ENCODE measurements at places on chromosomes 1 and 21.

GRCh38 chr1:228902781-228903433 lies 167.6 kb downstream of the RHOU start:
- peak; percentile 79 for DNase-seq

GRCh38 chr1:89332461-89332860 lies 31.4 kb upstream of the GBP6 start:
- peak; percentile 11 for DNase-seq

GRCh38 chr1:221801773-221802516 lies 60.1 kb upstream of the DUSP10 start:
- DNase-seq, result peak; percentile 71

GRCh38 chr1:203641503-203641890 lies 14.9 kb downstream of the ATP2B4 start:
- no peak for DNase-seq

DNA sequence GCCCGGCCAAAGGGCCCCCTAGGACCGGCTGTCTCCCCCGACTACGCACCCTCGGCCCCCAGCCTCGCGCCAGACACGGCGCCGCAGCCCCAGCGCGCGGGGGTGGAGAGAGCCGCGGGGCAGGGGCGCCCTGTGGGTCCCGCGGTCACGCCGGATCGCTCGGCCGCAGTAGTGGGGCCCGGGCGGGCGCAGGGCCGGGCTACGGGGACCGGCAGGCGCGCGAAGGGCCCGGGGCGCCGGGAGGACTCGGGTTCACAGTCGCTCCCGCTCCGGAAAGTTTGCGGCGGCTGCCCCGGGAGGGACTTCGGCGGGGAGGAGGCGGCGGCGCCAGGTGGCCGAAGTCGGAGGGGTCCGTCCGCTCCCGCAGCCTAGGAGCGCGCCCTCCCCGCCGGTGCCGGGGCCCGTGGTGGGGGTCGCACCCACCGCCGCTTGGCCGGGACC lies 7.1 kb upstream of the ZNF669 start:
- DNase-seq, result peak; percentile 51

- no peak for DNase-seq
Measured at GRCh38 chr21:43939443-43940328, 72.4 kb upstream of the TRAPPC10 start.

GRCh38 chr1:112911506-112912220 lies 44.3 kb downstream of the SLC16A1 start:
- DNase-seq, result no peak

- DNase-seq, result no peak
Measured at GRCh38 chr1:55506740-55507577, 291.8 kb upstream of the USP24 start.

DNA sequence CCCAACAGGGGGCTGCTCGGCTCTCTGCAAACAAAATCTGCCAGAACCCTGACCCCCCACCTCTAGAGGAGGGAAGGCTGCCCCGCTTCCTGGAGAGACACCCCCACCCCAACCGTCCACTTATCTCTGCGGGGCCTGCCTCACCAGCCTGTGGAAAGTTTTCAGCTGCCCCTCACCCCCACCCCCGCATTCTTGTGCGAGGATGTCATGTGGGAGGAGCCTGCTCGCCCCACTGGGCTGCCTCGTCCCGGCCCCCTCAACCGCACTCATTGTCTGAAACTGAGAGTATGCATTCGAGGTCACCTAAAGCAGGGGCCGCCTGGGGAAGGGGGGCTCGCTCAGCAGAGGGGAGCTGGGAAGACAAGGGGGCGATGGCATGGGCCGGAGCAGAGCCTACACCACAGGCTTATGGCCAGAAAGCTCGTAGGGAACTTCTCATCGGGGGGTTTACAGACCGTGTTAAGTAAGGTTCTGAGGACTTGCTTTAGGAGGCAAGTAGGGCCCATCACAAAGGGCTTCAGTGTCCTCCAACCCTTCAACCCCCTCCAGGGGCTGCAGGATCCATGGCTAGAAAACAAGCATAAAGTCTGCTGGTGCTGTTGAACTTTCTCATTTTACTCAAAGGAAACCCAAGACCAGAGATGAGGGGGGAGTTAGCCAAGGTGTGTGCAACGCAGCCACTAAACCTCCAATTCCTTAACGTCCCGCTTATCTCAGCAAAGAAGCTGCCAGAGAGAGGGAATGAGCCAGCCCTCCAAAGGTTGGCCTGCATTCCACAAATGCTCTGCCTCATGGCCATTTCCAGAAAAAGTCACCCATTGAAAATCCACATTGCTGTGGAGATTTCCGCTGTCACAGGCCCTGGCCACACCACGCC lies 9.4 kb downstream of the EPHA2 start:
- no peak for DNase-seq

DNA sequence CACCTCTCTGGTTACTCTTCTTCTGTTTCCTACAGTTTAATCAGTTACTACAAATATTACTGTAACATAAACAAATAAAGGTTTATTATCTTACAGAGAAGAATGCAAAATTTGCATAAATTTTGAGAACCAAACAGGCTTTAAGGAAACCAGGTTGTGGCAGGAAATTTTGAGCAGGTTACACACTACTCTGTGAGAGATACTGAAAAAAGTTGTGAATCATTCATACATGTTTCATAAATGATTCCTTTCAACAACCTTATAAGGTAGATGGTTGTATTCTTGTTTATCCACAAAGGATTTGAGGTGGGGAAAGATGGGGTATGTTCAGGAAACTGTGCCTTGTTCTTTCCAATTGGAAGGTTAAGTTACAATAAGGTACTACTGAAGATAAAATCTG lies 58.6 kb downstream of the MAST2 start:
- DNase-seq, result no peak

GRCh38 chr1:56064705-56065104 lies 514.7 kb downstream of the PLPP3 start:
- DNase-seq, result peak; percentile 87

DNA sequence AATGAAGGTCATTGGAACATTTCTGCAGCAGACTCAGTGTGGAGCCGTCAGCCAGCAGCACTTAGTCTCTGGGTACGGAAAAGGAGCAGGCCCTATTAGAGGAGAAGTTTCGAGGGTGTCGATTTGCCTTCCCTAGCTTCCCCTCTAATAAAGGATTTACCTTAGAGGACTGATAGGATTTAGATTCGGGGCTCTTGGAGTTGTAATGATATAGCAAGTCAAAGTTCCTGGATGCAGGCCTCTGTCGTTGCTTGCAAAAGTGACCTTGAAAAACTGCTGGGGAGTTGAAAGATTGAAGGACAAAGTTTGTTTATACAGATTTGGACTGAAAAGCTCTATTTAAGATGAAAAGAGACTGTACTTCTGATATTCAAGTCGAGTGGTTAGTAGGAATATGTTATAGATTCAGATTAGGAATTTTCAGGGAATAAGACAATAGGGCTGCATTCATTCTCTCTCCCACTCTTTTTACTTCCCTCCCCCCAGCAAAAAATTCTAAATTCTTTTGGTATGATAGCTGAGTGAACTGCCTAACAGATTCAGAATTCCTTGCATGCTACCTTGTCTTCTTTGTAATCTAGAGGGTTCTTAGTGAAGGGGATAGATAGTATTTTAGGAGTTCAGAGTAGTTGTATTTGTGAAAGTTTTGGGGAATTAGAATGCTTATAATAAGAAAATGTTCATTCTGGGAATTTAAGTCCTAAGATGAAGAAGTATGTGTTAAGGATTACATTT lies 19.2 kb downstream of the NFYC start:
- no peak for DNase-seq

GRCh38 chr1:207424570-207425131 lies 29.5 kb upstream of the CR2 start:
- DNase-seq, result peak; percentile 48

DNA sequence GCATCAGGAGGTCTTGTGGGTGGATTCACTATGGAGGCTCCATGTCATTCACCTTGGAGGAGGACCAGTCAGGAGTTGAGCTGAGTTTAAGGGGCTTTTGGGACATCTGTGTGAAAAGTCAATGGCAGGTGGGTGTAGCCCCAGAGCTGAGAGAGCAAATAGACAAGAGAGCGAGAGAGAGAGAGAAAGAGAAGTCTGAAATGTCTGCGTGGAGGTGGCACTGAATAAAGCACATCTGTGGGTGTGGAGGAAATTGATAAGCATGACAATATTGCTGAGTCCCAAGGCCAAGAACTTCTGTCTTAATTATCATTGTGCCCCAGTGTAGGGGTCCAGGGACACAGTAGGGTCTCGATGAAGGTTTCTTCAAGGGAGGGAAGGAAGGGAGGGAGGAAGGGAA lies 79.5 kb upstream of the VAMP3 start:
- no peak for DNase-seq

DNA sequence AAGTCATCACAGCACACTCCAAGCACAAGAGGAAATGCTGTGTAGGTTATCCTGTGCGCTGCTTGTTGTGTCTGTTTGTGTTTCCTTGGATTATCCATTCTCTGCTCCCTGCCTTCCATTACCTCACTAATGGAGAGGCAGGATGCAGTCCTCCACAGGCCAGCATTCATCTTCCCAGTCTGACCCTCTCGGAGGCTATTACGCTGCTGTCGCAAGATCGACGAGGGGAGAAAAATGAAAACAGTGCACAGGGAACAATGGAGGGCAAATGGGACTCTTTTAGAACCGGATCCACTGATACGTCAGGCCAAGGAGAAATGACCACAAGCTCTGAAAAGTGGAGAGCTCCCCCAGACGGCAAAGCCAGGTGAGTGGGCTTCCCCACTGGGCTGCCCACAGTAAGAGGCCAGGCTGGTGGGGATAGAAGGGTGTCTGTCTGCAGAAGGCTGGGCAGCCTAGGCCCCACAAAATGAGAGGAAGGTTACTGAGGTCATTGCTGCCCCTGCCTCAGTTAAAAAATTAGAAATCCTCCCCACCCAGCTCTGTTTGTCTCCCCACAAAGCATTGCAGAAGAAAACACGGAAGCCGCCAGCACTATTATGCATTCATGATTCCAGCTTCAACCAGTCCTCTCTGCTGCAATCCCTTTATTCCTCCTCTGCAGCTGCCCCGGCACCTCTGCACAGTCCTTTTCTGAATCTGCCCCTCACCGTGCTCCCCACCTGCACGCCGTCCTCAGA lies 21.7 kb downstream of the LRRN2 start:
- no peak for DNase-seq

DNA sequence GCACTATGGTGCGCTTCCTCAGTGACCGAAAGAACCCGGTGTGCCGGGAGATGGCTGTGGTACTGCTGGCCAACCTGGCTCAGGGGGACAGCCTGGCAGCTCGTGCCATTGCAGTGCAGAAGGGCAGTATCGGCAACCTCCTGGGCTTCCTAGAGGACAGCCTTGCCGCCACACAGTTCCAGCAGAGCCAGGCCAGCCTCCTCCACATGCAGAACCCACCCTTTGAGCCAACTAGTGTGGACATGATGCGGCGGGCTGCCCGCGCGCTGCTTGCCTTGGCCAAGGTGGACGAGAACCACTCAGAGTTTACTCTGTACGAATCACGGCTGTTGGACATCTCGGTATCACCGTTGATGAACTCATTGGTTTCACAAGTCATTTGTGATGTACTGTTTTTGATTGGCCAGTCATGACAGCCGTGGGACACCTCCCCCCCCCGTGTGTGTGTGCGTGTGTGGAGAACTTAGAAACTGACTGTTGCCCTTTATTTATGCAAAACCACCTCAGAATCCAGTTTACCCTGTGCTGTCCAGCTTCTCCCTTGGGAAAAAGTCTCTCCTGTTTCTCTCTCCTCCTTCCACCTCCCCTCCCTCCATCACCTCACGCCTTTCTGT lies 7.3 kb upstream of the PIGV start:
- DNase-seq, result no peak

DNA sequence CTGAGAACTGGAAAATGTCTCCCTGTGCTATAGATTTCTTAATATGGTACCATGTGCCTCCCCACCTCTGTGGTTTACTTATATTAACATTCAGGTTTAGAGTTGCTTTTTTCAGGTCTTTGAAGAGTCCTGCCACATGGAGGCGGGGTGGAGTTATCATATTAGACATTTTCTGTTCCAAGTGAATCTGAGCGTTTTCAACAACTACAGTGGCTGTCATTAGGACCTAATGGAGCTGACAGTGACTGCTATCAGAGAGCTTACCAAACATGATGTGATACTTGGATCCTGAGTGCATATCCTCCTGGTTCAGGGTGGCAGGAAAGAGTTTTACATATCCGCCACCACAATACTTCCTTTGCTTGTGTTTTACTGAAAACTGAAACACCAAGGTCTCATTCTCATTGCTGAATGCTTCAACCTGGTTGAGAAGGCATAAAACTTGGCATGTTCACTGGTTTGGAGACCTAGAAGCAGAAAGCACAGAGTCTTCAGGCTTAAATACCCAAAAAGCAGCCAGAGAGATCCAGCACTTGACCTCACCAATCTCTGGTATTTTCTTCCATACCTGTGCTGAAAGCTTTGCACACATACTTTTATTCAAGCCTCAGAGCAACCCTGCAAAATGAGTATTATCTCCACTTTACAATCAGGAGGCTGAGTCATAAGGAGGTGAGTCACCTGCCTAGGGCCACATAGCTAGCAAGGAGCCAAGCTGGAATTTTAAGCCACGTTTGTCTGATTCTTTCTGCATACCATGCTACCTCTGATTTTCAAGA lies 47.4 kb upstream of the OSBPL9 start:
- DNase-seq, result peak; percentile 81

DNA sequence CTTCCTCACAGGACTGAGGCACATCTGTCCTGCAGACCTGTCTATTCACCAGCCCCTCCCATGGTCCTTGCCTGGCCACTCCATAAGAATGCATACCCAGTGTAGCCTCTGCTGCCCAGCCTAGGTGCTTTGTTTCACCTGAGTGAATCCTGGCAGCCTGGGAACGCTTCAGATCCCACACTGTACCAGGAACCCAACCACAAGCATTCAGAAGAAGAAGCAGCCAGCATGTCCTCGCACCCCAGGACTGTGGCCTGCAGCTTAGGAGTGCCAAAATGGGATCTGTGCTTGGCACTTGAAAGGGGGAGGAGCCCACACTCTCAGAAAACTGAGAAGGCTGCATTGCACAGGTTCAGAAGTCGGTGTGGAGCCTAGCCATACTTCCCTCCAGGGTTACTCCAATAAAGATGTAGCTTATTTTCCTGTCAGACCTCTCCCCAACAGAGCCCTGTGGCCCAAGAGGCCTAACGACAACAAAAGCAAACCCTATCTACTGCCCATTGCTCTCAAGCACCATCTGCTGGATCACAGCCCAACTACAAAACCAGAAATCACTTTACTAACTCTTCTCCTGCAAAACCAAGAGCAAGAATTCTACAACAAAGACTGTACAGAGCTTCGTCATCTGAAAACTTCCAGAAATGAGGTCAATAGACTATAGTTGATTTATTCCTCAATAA lies 923.1 kb upstream of the NEGR1 start:
- peak; percentile 52 for DNase-seq

GRCh38 chr21:26148840-26149354 lies 21.7 kb downstream of the APP start:
- no peak for DNase-seq

GRCh38 chr21:42651515-42652401 lies 1.7 kb upstream of the PDE9A start:
- DNase-seq, result no peak

DNA sequence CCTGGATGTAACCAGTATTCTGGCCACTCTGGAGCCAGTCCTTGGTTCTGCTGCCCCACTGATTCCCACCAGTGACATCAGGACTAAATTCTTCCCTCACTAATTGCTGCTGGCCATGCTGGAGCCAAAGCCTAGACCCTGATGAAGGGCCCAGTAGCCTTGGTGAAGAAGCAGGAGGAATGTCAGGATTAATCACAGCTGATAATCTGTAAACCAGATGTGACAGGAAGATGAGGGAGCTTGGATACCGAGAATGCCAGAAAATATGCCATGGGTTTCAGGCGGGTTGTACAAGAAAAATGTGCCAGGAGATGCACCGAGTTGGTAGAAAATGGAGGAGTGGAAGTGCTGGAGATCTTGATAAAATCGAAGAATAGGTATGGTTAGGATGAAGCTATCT lies 119.0 kb upstream of the PPP2R5A start:
- DNase-seq, result no peak

GRCh38 chr1:41045740-41046139 lies 24.2 kb upstream of the SLFNL1 start:
- no peak for DNase-seq

Measured in DMS53 (cell line).